K562 (cell line): ENCODE measurements at places on chromosomes 16 and 17.

DNA sequence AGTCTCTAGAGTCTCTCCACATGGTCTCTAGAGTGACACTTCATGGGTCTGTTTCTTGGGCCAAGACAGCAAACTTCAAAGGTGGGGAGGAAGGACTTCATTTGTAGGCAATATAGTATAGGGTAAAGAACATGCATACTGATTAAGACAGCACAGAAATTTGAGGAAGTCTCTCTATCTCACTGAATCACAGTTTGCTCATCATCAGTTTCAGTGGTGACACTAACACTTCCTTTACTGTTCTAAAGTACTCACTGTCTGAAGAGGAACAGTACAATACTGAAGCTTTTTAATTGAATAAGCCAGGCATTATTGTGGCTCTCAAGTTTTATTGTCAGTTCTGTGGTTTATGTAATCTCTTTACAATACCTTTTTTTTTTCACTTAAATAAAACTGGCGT lies 656.4 kb upstream of the CDH8 start:
- DNase-seq, result no peak

GRCh38 chr16:54655121-54655590 lies 275.5 kb upstream of the IRX5 start:
- DNase-seq, result no peak

GRCh38 chr17:81984773-81985410 lies 7.5 kb downstream of the ASPSCR1 start:
- DNase-seq, result no peak

GRCh38 chr16:81522108-81522701 lies 77.6 kb downstream of the CMIP start:
- DNase-seq, result peak; percentile 85

GRCh38 chr16:19113577-19114358 lies at the start of gene ITPRIPL2:
ITPRIPL2 (plus strand) TSS chr16:19113964; CDS start chr16:19114462, 498 bp downstream.
- peak; percentile 72 for DNase-seq

DNA sequence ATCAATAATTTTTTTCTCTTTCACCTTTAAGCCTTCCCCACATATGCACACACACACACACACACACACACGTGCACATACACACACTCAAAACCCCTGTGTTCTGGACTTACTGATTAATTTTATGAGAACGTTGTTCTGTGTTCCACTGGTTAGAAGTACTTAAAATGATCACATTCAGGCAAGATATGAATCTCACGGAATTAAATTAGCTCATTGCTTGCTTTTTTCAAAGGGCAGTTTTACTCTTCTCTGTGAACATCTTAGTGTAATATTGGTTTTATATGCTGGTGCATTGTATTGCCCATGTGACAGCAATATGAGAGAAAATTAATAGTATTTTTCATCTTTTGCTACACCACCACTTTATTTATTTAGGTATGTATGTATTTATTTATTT lies 377.3 kb upstream of the RBFOX1 start:
- no peak for DNase-seq

DNA sequence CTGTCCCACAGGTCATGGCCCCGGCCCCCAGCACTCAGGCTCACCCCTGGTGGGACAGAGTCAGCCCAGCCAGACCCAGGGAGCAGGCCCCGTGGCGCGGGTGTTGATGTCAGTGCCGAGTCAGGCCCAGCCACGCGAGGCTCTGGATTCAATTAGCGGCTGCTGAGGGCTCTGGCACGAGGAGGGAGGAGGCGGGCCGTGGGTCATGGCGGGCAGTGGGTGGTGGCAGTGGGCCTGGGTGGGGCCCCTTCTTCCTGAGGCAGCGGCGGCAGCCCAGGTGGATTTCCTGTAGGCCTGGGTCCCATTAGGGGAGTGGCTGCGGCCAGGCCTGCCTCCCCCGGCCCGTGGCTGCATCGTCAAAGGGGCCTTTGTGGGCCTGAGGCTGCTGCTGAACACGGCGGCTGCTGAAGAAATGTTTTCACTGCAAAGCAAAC lies 12.9 kb downstream of the VASN start:
- peak; percentile 26 for DNase-seq

GRCh38 chr17:49121696-49122292 lies 10.8 kb upstream of the B4GALNT2 start:
- no peak for DNase-seq

- peak; percentile 72 for DNase-seq
Observed at GRCh38 chr17:32876417-32877163, at the start of gene MYO1D. MYO1D (minus strand) TSS chr17:32877124; CDS start chr17:32876872, 252 bp downstream.

DNA sequence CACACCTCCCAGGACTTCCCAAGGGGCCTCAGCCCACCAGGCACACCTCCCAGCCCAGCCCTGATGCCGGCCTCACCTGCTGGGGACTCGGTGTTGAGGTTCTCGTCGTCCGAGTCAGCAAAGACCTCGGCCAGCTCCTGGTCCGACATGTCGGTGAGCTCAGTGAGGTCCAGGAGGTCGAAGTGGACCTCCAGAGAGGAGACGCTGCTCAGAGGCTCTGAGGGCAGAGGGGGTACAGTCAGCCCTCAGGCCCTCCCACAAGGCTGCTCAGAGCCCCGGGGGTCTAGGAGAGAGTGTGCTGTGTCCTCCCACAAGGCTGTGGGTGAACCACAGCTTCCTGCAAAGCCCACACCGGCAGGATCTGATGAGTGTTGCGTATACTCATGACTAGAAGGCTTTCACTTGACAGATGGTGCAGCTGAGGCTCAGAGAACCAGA lies 10.5 kb downstream of the DBNDD1 start:
- no peak for DNase-seq

DNA sequence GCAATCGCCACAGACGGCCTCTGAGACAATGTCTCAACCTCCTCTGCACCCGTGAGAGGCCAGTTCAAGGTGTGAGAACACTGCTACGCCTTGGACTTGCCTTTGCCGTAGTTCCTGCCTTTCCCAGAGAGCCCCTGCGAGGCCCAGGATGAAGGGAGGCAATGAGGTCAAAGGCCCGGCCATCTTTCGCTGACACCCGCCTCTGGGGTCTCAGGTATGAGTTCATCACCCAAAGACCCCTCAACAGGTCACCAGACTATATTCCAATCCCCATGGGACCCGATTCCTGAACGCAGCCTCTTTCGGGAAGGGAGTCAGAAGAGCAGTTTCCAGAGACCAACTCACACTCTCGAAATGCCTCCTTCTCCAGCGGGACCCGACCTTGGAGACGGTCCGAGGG lies 573.5 kb downstream of the KCNJ18 start:
- no peak for DNase-seq

- no peak for DNase-seq
Observed at GRCh38 chr16:65728652-65729051, 606.8 kb upstream of the CDH11 start.

- peak; percentile 98 for DNase-seq
Observed at GRCh38 chr16:21300309-21301167, 22.4 kb upstream of the CRYM start.

- no peak for DNase-seq
Observed at GRCh38 chr16:47949714-47950113, 206.1 kb downstream of the ABCC12 start.

- no peak for DNase-seq
Observed at GRCh38 chr17:80879723-80880647, 111.7 kb upstream of the CHMP6 start.

- peak; percentile 12 for DNase-seq
Observed at GRCh38 chr17:42279776-42280630, 3.8 kb upstream of the STAT5B start.

DNA sequence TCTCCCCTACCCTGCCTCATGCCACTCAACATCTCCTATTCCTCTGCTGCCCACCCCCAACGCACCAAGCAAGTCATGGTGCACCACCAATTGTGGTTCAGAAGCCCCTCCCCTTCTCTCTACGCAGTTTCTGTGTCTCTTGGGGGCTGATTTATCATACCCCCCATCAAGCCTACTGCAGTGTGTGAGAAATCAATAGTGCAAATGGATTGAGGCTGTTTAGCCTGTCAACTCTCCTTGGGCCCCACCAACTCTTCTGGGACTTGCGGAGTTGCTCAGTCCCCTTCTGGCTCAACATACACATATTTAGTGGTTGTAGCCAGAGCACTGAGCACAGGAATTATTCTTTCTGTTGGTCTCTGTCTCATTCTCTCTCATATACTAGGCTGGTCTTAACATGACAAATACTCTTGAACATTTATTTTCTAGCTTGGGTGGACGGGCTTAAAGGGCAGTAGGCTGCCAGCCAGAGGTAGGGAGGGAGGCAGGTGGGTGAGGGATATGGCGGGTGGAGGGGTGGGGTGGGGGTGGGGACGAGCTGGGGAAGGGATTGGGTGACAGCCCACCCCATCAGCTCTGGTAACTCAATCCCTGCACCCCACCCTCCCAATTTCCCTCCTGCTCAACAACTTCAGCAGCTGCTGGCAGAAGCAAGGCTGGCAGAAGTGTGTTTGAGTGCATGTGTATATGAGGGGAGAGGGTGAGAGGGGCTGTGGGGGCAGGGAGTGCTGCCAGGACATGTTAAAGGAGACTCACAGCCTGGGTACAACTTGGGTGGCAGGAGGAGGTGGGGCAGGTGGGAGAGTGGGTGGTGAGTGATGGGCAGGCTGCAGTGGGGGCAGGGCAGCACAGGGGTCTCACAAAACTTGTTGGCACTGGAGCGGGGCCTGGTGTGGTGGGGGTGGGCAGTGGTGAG lies 4.9 kb downstream of the RARA start:
- DNase-seq, result no peak

- no peak for DNase-seq
Observed at GRCh38 chr16:88746506-88746905, 38.5 kb downstream of the PIEZO1 start.

DNA sequence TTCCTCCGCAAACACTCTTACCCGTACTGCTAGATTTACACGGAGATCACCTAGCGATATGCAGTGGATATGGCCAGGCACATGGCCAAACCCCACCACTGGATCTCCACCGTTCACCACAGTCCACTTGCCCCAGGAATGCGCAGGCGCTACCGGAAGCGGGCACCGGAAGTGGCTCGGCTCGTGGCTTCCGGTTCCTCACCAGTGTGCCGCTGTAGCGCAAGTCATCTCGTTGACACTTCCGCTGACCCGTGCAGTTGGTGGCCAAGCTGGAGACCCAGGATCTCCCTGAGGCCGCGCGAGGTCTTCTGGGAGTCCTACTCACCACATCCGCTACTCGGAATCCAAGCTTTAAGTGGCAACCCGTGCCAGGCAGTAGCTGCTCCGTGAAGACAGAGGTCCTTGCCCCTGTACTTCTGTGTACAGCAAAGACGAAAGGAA lies 11.5 kb downstream of the ZNF597 start:
- peak; percentile 56 for DNase-seq

DNA sequence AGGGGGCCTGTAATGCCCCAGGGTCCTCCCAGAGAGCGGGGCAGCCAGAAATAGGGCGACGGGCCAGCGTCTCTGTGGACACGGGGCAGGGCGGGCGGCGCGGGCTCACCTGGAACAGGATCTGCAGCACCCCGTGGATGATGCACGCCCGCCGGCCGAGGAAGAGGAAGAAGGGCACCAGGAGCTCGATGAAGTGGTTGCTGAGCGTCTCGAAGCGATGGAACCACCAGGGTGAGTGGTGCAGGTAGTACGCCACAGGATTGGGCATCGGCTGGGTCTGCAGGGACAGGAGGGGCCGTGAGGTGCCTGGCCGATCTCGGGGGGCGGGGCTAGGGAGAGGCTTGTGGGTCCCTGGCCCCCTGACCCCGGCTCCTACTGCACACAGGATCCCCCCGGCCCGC lies 78.9 kb upstream of the GNG13 start:
- no peak for DNase-seq

- no peak for DNase-seq
Observed at GRCh38 chr17:29927546-29927945, 2.5 kb downstream of the SSH2 start.

DNA sequence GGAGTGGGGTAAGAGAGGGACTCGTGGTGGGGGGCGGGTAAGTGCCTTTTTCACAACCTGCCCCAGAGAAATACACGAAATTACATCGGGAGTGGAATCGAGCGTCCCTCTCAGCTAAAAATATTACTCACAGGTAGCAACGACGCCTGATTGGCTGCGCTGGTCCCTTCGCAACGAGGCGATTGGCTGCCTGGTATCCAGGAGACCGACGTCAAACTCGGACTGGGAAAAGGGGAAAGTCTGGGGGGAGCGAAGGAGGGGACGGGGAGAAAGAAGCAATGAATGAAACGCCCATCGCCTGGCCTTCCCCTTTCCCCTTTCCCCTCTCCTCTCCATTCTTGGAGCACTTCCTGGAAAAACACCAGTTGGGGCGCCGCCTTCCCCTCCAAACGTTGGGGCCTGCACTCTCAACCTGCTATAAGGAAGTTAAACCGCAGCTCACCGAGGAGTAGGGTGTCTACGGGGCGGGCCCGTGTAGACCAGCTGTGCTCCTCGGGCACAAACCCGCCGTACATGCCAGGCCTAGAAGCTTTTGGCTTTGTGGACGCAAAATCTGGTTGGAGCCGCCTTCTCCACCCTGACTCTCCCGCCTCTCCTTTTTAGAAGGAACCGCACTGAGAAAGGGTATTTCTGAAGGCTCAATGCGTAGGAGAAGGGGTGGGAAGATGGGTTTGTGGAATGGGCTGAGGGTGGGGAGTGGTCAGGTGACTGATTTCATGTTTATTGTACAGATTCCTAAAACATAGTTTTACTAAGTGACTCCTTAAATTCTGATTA lies 1.4 kb upstream of the TOB1 start:
- peak; percentile 92 for DNase-seq

- no peak for DNase-seq
Observed at GRCh38 chr17:16934133-16934795, 37.7 kb downstream of the TNFRSF13B start.

DNA sequence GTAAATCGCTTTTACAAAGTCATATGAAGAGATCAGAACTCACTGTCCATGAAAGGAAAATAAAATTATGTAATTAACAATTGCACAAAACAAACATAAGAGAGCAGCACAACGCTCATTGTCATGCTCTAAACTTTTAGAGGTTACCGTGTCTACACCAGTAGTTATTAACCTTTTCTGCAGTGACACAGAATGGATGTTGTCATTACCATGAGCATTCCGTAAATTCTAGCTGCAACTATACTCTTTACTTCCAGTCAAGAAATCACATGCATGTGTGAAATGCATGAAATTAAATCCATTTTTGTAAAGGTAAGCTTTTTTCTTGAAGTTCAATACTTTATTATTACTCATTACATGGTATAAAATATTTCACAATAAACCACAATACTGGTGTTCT lies 38.2 kb downstream of the USP32 start:
- DNase-seq, result no peak

GRCh38 chr17:41937970-41938954 lies 7.8 kb downstream of the ODAD4 start:
- DNase-seq, result peak; percentile 75

DNA sequence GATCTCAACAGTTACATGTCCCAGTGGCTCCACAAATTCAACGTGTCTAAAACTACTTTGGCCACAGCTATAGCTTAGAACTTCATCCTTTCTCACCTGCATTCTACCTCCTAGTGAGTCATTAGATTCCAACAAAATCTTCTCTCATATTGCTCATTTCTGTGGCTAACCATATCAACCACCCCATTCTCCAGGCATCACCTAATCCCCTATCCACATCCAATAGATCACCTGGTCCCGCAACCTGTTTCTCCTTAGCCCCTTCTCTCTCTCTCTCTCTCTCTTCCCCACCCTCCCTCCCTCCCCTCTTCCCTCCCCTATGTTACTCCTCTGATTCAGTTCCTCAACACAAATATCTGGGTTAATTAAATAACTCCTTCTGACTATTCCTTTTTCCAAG lies 64.6 kb downstream of the ANKFN1 start:
- no peak for DNase-seq

GRCh38 chr17:7946441-7946840 lies 14.4 kb downstream of the CNTROB start:
- DNase-seq, result no peak

GRCh38 chr17:63425483-63425882 lies 20.6 kb downstream of the CYB561 start:
- DNase-seq, result peak; percentile 79
